Fibroblast of skin of left biceps (primary cell): ENCODE measurements at places on chromosomes 16 and 17.

- no peak for DNase-seq
Observed at GRCh38 chr16:27868180-27868579, 195.3 kb downstream of the GSG1L start.

DNA sequence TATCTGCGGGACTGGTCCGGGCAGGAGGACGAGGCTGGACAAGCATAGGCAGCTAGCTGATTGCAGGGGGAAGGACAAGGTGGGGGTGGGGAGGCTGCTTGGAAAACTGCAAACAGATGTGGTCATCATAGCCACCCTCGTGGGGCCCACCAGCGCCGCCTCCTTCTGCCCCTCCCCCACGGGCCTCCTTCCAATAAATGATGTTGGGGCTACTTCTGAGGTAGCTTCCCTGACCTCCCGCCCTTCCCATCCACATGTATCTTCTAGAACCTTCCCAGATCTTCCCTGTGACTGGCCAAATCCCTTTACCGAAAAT lies 12.3 kb upstream of the CDC42EP4 start:
- DNase-seq = no peak

DNA sequence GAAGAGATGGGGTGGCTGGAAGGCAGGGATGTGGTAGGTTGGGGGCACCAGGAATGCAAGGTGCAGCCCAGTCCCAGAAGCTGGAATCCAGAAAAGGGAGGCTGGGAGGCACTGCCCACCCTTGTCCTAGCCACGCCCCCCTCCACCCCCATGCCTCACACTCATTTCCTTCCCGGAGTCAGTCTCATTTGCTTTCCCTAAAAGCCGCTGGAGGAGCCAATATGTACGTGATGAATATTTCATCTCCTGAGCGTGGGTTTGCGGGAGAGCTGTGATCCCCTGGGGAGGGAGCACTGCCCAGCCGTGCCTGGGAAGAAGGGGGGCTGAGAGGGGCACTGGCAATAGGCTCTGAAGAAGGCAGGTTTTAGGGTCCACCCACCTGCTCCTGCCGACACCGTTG lies 124.5 kb upstream of the LHX1 start:
- DNase-seq = no peak

GRCh38 chr17:71217769-71218168 lies 903.1 kb upstream of the SOX9 start:
- DNase-seq = no peak

- DNase-seq = no peak
Observed at GRCh38 chr16:10368969-10369551, 16.8 kb upstream of the ATF7IP2 start.

- DNase-seq = no peak
Observed at GRCh38 chr17:76561332-76561731, 21.5 kb downstream of the PRCD start.
